ENCODE measurements at places on chromosomes 16 and 17.

- DNase-seq = no peak
These were observed 311.8 kb downstream of the TOX3 start for GRCh38 chr16:52235186-52235585.

DNA sequence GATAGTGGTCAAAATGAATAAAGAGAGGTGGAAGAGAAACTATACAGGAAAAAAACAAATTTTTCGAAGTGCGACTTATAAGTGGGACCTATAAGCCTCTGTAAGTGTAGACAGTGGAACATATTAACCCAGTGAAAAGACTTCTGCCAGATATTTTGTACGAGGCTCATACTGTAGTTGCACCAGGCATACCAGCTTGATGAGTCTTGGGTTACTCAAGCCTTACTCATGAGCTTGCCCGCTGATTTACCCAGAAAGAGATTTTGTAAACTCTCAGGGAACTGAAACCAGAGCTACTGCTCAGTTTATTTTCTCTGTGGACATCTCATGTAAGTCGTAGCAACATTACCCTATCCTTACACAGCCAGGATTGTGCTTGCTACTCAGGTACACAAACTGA, 708.0 kb upstream of the SOX9 start:
- no peak for DNase-seq

GRCh38 chr16:87133966-87134627, 183.1 kb downstream of the C16orf95 start:
- DNase-seq = no peak

- DNase-seq = peak; percentile 55
These were observed 26.8 kb downstream of the MPP2 start for GRCh38 chr17:43880420-43880991.

DNA sequence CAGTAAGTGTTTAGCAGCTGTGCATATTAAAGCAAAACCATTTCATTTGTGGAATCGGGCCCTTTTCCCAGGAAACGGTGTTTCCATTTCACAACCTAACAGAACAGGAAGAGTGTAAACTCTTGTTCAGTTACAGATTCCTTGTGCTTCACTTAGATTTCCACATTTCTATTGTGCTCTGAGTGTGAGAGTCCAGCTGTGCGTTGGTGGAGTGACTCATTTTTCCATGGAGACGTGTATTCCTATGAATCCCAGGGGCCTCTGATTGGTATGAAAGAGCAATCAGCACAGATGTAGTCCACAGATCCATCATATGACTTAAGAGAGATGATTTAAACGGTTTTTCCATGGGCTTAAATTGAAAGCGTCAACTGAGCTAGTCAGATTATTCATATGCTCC, 13.3 kb upstream of the CAVIN1 start:
- DNase-seq = no peak

GRCh38 chr17:29443041-29443739, 53.0 kb downstream of the TAOK1 start:
- no peak for DNase-seq

DNA sequence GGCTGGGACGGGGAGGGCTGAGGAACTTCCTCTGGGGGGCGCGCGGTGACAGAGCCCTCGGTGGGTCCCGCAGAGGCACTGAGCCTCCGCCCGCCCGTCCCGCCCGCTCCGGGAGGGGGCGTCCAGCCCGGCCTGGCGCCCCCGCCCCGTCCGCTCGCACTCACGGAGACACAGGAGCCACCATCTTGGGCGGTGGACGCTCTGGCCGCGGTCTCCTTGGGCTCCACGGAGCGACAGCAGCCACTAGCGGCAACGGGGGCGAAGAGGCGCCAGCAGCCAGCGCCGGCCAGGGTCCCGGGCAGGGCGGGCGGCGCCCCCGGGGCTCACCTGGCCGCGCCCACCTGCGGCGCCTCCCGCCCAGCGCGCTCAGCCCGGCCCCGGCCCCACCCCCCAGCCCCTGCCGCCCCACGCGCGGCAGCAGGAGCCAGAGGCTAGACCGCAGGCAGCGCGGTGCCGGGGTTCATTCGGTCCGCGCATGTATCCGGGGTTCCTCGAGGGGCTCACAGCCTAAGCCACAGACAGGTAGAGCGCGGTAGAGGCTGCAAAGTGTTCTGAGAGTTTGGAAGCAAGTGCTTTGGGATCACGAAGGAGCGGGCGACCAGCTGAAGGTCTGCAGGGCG, at the start of gene C17orf113:
TSS of gene C17orf113 (minus strand) at position 209 of the 620 bp plus-strand sequence. CDS start 7,225 bp downstream, outside the sequence.
- peak; percentile 68 for DNase-seq

GRCh38 chr16:17977260-17977659, 359.3 kb downstream of the NPIPA8 start:
- DNase-seq = no peak

- DNase-seq = no peak
These were observed at the start of gene MVP for GRCh38 chr16:29820271-29820701. Gene MVP, plus strand, starts transcription at chr16:29820462. Its CDS starts 10,088 bp downstream, at chr16:29830550.

DNA sequence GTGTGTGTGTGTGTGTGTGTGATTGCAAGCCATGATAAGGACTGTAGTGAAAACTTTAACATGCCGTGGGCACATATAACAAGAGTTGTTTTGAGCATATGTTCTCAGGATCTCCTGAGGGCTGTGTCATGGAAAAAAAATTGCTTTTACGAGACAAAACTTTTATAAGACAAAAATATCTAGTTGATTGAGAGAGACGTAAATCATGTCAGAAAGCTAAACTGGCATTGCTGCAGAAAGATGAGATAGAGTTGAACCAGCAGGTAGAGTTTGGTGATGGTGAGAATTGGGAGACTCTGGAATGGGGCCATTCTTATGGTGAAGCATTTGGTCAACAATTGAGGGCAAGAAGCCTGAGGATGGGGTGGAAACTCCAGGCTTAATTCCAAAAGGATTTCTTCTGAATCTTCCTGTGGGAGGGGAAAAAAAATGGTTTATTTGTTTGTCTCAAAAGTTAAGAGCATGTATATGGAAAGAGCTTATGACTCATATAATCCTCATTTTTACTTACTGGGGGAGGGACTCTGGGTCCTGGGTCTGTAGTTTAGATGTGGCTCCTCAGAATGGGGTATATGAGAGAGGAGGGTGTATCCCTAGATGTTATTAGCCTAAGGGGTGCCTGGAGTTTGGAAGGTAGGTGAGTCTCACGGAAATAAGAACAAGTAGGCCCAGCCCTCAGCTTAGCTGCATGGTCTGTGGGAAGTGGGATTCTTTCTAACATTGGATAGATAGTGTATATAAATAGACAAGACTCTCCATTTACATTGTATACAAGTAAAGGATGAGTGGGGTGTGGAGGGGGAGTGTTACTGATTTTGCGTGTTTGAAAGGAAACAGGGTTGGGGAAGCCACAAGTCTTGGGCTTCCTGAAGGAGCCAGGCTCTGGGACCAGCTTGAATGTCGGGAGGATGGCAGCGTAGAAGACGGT, 7.1 kb downstream of the MINK1 start:
- no peak for DNase-seq

DNA sequence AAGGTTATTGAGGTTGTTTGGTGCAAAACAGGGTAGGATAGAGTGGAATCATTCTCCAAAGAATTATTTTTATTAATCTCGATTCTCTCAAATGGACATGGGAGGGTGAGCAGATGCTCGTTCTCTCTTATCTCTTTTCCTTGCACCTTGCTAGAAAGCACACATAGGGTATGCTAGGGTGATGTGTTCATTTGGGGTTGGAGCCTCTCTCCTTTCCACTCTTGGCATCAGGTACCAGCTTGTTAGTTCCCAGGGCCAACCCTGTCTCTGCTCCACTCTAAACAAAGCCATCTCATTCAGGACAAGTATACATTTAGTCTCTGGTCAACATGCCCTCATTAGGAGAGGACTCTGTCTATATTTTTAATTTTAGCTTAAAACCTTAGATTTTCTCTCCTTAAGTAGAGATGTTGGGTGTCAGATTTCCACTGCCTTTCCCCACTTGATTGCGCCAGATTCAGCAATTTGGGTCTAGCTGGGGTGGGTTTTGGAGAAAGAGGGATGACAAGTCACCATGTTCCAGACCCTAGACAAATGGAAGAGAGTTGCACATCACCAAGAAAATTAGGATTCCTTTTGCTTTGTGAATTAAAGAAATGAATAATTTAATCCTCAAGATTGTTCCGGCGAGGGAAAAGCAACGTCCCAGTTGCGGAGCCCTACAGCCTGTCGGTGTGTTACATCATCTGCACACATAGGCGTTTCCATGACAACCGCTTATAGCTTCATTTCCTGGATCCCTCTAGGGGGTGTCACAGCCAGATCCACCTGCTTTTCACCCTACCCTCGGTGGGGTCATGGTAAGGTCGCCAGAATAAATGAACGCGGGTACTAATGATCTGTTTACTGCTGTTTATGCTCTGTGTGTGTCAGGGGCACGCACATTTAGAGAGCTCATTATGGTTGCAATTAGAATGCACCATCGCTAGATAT, 41.6 kb downstream of the SNX11 start:
- DNase-seq = peak; percentile 85

- DNase-seq = no peak
These were observed 373.9 kb downstream of the CPPED1 start for GRCh38 chr16:12429756-12430155.

GRCh38 chr16:67240506-67240905, 6.8 kb downstream of the FHOD1 start:
- DNase-seq = no peak

GRCh38 chr17:57207396-57207795, 48.9 kb upstream of the MSI2 start:
- no peak for DNase-seq

DNA sequence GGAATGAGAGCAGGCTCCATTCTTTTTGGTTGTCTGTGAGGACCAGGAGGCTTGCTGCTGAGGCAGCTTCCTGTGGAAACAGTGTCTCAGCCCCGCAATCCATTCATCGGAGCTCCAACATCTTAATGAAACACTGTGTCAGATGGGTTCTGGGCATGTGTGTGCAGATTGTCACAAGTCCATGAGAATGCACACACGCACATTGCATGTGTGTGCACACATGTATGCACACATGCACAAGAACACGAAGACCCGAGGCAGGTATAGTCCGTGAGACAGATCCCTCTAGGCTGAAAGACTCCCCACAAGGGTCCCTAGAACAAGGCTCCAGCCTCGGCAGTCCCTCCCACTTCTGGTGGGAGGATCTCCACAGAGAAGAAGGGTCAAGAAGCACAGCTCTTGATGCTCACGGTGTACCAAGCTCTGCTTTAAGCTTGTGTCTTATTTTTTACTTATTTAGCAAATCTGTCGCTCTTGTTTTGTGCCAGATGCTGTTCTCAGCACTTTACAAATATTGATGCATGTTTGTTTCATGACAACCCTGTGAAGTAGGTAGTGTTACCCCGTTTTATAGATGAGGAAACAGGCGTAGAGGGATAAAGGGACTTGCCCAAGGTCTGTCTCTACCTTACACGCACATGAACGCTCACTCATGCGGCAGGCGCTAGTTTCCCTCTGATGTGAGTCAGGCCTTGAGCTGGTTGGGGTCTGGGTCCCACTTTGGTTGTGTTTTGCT, 213.1 kb downstream of the SEC14L1 start:
- DNase-seq = no peak

- DNase-seq = no peak
These were observed 21.9 kb downstream of the ACE start for GRCh38 chr17:63498626-63499195.

- peak; percentile 93 for DNase-seq
These were observed 152.4 kb downstream of the ABCC12 start for GRCh38 chr16:48003206-48003907.

All from mesendoderm (in vitro differentiated cells).